ENCODE measurements at places on chromosomes 3 and 15.

- no peak for DNase-seq
Observed at GRCh38 chr15:51844747-51845426, 15.4 kb downstream of the TMOD3 start.

DNA sequence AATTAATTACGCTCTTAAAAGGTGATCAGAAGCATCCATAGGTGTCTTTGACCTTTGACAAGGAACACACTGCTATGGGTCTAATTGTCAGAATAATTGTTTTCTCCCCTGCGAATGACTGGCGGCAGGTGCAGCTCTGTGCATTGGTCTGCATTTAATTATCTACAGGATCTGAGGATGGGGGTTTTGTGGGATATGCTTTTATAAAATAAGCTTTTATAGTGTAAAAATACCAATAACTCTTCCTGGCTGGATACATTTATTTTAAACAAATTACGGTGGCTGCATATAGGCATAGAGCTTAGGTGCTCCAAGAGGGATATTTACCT, 201.6 kb upstream of the RGMA start:
- DNase-seq: no peak

DNA sequence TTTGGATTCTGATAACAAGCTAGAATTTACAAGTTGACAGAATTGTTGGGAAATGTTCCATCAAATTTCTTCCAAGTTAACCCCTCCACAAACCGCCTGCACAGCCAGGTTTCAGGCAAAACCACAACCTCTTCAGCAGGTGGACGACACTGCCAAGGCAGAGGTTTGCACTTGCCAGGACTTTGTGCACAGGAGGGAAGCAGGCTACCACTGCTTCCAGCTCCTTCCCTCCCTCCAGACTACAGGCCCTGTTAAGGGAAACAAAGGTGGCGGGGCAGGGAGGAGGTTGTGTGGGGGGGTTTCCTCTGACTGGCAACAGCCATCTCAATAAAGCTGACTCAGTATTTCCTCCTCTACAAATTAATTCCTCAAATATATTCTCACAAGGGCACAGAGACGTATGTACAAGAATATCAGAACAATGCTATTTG, 42.2 kb downstream of the TBC1D2B start:
- no peak for DNase-seq

DNA sequence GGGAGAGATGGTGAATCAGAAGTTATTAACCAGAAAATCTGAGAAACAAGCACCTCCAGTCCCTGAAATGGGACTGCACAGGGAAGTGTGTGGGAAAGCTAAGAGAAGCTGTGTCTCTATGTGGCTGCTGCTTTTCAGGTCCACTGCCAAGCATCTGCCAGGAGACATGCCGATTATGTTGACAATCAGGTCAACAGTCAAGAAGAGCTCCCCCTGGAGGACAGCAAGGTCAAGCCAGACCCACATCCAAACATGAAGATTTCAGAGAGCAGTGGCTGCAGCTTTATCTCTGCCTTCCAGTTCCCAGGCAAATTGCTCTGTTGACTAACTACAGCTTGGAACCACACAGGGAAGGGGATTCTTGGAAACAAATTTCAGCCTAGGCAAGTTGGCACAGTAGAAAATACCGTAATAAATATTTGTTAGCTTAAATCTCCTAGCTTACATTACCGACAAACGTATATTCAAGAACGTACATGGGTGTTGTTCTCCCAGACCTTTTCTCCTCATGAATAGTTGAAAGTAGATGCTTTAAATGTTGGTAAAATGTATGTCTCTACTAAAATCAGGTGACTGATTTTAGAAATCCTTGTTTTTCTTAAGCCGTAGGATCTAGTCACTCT, 394.5 kb upstream of the RARB start:
- no peak for DNase-seq

DNA sequence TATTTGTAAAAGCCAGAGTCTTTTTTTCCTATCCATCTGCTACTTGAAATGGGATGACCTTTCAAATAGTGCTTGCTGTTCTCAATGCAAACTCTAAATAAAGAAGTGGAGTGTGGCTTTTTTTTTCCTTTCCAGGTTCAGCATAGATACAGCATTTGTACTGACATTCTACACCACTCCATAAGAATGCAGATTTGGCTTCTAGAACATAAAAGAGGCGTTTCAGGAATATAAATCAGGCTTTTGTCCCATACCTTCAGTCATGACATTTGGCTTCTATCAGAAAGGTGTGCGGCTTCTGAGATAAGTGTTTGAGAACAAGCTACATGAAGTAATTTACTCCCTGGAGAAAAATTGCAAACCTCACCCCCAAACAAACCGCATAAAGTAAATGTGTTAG, 553.1 kb downstream of the FHIT start:
- DNase-seq: no peak

All from activated T-helper 1 cell treated with anti-CD3 and anti-CD28 coated beads, Interleukin-2, amount 50 U/mL, for 16 hours (primary cell).